Left renal cortex interstitium (tissue), 4 donors: ENCODE measurements at places on chromosomes 7 and 10. TPM values are rescaled to one million over a fixed set of nuclear protein-coding genes. Genes with fewer than 3 reads are reported as not detected.

GRCh38 chr7:1024331-1024841 lies 20.0 kb upstream of the GPR146 start:
- no peak for DNase-seq

- no peak for DNase-seq
These were observed 3.9 kb upstream of the CUX1 start for GRCh38 chr7:101813402-101814019.

DNA sequence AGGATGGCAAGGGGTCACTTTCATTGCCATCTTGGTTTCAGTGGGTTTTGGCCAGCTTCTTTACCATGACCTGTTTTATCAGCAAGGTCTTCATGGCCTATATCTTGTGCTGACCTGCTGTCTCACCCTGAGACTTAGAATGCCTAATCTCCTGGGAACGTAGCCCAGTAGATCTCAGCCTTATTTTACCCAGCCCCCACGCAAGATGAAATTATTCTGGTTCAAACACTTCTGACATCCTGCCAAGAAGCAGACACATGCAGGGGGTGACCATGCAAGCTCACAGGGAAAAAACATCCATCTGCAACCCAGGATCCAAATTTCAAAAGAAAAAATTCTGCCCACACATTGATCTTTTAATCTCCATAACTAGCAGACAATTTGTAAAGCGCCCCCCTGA lies 88.4 kb upstream of the EEPD1 start:
- DNase-seq, result no peak

GRCh38 chr10:77919713-77920108 lies 6.8 kb downstream of the DLG5 start:
- no peak for DNase-seq

DNA sequence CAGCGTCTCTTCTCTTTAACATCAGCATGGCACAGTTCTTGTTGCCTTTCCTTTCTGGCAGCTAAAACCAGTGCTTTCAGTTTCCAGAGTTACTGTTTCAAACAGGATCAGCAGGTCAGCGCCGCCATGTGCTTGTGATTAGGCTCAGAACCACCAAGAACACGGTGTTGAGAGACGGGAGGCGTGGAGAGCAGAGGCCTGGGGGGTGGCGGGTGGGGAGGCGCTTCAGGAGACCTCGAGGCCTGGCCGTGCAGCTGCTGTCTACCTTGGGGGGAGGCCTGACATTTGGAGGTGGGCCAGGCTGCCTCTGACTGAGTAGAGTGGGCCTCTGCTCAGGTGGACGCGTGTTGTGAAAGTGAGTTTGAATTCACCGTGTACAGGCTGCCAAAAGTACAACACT lies 22.0 kb downstream of the PFKFB3 start:
- DNase-seq, result no peak

- DNase-seq, result no peak
These were observed 31.9 kb upstream of the GPR26 start for GRCh38 chr10:123634221-123634620.

DNA sequence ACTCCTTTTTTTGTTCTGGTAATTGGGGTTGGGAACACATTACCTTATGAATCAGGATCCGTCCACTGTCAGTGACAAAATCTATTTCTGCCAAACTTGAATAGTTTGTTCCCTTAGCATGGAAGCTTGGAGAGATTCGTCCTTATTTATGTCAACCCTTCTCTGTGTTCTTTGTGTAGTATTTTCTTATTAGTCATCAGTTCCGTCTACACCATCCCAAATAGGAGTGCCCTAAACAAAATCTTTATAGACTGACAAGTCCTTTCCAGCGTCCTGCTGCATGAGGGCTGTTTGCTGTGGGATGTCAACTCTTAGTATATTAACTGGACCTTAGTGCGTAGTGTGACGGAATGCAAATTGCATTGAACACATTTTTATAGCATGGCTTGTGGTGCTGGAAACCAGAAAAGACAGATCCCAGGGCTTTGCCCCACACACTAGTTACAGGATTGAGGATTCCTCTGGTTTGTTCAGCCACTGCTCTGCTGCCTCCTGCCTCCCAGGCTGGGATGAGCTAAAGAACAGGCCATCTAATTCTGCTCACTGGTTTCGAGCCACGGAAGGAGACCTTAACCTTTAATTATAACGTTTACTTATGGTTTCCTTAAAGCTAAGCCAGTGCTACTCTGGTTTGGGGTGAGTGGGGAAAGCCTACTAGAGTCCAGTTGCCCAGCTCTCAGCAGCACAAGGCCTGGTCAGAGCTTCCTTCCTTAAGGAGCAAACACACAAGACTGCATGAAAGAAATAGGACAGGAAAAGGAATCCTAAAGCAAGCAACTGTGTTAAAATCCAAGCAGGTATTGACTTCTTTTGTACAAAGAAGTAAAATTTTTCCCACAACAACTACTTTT lies 194.4 kb downstream of the CCSER2 start:
- DNase-seq, result no peak

Gene ZP3
- polyA plus RNA-seq, result 16.2 TPM
